Chondrocyte (in vitro differentiated cells): ENCODE measurements at places on chromosomes 3 and 15.
A peak's percentile ranks its signal among the peaks of the same experiment; 100 is the strongest.

DNA sequence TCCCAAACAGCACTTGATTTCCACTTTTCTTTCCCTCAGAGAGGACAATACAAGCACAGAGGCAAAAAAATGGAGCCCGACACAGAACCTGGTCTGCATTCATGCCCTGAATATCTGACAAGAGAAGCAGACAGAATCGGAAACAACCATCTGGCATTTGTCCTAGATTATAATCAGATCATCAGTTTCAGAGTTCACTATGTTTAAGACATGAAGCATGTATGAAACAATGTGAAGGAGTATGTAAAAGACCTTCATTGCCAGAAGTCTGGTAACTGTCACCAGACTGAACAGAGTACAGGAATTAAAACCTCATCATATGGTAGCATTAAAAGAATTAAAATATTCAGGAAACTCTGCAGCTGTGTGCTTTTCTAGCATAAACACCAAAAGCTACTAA, 65.0 kb downstream of the SETD2 start:
- no peak for DNase-seq

GRCh38 chr3:35641920-35642527, 2.7 kb downstream of the ARPP21 start:
- DNase-seq: no peak

- DNase-seq: no peak
These were observed 12.8 kb downstream of the PCSK6 start for GRCh38 chr15:101476756-101477155.

DNA sequence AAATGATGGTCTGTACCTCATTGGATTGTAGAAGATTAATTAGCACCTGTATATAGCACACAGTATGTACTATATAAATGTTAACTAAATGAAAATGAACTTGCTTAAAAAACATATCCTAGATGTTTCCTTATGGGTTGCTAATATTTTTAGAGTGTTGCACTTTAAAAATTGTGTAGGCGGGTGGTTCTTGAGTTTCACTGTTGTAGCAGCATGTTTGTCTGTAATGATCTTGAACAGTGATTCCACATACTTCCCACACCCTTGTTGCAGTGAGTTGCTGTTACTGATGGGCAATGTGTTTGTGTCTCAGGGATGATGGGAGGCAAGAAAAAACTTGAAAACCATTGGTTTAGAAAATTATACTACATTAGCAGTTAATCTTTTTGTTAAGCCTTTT, 22.0 kb downstream of the USP3 start:
- no peak for DNase-seq

DNA sequence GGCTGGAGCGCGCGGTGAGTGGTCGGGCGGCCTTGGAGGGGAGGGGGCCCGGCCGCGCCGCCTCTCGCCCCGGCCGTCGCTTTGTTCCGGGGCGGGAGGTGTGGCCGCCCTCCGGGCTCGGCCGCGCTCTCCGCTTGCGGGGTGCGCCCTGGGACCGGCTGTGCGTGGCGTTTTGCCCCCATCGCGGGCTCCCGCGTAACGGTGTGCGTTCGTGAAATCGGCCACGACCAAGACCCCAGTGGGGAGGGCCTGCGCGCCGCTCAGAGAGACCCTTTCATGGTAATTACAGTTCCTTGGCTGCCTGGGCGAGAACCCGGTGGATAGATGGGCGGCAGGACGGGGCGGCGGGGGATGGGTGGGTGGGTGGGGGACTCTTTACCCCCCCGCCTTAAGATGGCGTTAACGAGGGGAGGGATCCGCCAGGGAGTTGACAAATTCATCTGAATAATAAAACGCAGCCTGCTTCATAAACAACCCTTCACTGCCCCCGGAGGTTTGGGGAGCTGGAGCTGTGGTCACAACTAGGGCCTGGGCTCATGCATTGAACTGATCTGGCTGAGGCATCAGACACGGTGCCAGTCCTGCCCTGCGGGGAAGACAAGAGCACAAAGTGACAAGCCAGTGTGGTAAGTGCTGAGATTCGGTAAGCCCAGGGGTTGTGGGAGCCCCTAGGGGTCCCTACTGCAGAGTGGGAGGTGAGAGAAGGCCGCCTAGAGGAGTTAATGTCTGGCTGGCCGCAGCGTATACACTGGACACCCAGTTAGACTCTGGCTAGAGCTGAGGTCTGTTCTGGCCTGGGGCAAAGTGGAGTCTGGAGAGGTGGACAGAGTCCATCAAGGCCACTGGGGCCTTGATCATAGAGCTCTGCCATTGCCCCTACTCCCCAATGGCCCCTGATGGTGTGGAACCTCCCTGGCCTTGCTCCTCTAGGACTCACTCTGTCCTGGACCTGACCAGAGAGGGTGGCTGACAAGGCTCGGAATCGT, 668 bp downstream of the MRAS start:
- no peak for DNase-seq

GRCh38 chr15:70523192-70523591, 240.2 kb downstream of the UACA start:
- DNase-seq: no peak

DNA sequence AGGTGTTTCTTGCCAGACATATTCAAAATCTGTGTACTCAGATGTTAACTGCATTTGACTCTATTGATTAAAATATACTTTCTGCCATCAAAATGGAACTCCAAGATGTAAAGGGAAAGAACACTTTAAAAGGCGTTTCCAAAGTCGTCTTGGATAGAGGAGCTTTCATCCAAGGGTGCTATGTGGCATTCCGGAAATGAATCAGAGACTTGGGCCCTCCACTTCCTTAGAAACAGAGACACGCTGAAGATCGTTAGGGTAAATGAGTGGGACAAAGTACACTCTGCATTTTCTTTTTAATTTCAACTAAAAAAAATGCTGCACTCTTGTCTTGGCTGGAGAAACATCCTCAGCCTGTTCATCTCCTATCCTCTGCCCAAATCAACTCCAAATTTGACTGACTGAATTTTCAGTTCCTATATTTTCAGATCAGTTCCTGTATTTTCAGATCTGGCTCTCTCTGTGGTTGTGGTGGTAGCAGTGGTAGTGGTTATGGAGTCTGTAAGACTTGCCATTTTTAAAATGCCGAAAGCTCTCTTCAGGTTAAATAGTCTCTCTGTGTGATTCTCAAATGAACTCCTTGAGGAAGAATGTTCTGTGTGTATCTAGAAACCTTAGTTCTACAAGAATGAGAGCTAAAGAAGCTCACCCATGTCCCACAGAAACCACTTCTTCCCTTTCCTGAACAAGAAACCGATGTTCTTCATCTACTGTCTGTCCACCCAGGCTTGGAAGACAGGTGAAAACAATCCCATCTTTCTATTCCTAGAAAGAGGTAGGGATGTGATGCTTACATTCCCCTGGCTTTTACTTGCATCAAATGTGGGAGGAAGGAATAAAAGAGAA, 156.8 kb upstream of the ICE2 start:
- no peak for DNase-seq

- DNase-seq: no peak
These were observed 483.2 kb upstream of the FRG2C start for GRCh38 chr3:75180945-75181298.

GRCh38 chr3:170689296-170689829, 103.5 kb upstream of the SLC7A14 start:
- DNase-seq: no peak

DNA sequence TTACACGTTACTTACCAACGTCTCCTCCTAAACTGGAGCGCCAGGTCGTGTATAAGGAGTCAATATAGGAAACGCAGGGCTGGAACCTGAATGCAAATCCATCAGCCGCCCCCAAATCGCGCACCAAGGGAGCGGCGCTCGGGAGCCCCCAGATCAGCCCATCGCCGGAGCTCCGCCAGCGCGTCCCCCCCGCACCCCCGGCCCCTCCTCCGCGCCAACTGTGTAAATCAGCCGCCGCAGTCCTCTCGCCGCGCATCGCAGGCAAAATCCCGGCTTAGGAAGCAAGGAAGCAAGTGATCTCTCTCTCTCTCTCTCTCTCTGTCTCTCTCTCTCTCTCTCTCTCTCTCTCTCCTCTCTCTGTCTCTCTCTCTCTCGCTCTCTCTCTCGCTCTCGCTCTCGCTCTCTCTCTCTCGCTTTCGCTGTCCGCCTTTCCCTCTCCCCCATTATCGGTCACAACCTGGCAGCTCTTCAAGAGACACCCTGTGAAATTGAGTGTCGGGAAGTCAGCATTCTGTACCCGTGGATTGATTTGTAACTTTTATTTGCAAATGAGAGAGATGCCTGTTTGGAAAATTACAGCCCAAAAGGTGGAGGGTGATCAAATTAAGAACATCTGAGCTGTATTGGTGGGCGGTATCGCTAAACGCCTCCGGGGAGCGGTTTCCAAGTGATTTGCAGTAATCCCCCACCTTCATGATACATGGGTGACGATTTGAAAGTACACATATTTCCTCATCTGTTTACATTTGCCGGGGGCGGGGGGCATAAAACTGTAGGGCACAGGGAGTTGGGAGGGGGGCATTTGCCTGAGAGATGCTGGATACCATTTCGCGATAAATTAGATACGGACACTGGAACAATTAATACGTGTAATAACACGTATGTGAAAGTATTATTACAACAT, 645 bp upstream of the SLITRK3 start:
- peak; percentile 61 for DNase-seq

- no peak for DNase-seq
These were observed 193.9 kb downstream of the ADAMTS17 start for GRCh38 chr15:100147828-100148227.

GRCh38 chr3:37938011-37938410, 52.6 kb upstream of the VILL start:
- no peak for DNase-seq

DNA sequence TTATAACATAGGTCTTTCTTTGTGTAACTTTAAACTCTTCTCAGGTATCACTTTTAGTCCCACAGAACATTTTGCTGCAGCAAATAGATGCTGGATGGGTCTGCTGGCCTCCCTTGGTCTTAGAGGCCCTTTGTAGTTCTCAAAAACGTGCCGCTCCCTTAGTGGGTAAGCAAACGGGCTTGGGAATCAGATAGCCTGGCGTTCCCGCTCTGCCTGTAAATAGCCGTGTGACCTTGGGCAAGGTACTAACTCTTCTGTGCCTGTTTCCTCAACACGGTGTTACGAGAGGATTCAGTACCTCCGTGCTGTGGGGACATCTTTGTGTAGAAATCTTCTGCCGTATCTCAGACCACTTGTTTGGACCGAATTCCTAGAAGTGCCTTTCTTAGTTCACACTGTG, 64.4 kb downstream of the DNAJB8 start:
- DNase-seq: no peak

DNA sequence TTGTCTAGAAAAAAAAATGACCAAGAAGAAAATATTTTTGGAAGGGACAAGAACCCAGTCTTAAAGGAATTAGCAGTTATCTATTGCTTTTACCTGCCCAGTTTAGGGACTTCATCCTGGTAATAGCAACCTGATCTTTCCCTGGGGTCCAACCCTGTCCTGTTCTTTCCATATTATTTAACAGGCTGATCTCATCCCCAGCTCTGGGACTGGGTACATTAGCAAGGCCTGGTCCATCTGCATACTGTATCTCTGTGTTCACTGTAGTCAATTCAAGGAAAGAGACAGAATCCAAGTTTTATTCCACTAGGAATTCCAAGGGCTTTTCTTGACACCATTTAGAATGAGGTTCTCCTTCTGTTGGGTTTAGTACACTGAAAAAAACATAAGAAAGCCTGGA, 191.7 kb upstream of the GADL1 start:
- DNase-seq: no peak
